HuH-7 (cell line): ENCODE measurements at places on chromosomes 5 and 9.

DNA sequence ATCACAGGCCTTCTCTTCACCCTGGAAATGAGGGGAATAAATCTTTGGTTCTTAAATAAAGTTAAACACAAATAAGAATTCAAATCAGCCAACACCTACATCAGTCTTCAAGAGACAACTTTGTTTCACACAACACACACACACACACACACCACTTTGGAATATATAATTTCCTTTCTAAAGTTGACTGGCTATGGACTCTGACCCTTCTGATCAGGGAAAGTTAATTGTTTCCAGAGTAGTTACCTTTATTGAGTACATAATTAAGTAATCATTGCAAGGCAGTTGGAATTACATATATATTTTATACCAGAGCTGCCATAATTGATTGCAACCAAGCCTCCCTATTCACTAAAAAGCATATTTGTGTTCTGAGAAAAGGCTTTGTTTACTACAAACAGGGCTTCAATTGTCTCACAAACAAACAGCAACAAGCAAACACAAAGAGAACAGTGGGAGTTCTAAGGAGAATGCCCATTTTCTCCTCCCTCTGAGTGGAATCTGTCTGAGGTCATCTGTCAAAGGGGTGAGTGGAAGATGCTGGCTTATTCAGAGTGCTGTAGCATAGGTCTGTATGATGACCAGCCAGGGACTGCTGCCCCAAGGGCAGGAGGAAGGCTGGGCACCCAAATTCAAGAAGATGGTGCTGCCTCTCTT lies 136.6 kb downstream of the SEMA6A start:
- DNase-seq: no peak

- DNase-seq: no peak
Observed at GRCh38 chr5:68141494-68141893, 74.1 kb upstream of the PIK3R1 start.

DNA sequence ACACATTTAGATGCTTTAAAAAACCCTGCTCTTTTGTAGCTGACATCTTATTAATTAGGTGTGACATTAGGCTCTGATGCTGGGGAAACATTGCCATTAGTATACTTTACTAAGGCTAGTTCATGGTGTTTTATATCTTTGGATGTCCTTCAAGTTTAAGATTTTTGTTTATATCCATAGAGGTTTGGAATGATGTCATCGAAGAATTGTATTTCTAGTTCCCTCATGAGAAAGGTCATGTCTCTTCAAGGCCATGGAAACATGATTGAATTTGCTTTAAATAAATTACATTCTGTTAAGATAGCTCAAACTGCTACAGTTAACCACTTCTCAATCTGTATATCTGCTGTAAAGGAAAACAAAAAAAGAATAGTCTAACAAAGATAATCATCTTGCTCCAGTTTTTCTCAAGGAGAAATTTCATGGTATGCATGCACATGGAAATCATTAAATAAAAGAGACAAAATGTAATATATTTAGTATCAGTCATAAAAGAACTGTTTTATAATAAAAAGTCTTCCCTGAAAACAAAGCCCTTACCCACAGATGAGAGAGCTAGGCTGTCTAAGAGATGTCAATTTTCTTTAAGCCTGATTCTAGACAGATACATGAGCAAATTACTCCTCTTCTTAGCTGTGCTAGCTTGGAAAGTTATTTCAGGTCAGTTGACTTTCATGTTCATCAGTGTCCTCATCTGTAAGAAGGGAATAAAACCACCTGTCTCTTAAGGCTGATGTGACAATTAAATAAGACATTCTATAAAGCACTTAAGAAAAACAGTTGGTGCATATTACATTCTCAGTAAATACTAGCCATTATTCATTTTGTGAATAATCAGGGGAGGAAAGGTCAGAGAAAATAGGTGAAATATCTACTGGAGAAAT lies 25.0 kb upstream of the STARD4 start:
- DNase-seq: no peak

DNA sequence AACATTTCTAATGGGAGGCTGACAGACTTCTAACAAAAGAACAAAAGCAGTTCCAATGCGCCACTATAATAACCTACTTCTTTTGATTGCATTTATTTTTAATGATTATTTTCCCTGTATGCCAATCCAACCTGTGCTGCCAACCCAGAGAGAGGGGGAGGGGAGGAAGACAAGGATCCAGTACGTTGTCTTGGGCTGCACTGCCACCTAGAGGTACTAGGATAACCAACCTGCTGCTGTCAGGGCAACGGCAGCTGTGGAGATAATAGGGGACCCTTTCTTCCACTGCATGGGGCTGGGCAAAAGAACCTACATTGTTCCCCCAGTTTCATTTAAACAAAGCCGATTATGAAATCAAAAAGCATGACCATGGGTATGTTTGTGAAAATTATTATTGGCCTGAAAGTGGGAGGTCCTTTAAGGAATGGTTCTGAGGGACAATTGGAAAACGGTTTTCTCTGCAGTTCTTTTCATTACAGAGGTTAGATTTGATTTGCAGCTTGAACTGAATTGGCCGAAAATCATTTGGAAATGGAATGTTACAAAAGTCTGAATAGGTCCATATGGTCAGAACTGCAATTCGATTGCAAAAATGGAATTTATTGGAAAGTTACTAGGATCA lies 101.3 kb downstream of the RASEF start:
- peak; percentile 62 for DNase-seq

DNA sequence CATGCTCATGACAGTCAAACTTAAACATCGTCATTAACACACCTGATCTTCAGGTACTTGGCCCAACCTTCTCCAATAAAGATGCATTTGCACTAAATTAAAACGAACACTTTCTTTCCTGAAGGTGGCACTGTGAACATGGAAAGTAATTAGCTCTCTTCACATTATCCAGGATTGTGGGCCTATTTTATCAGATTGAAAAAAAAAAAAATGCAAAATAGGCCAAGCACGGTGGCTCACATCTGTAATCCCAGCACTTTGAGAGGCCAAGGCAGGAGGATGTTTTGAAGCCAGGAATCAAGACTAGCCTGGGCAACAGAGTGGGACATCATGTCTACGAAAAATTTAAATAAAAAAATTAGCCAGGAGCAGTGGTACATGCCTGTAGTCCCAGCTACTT lies 14.4 kb upstream of the CDC20B start:
- DNase-seq: peak; percentile 23

- no peak for DNase-seq
Observed at GRCh38 chr9:20294046-20294750, 328.1 kb downstream of the MLLT3 start.

GRCh38 chr9:124855944-124856765 lies 2.9 kb downstream of the WDR38 start:
- peak; percentile 76 for DNase-seq

GRCh38 chr5:180305481-180305880 lies 13.6 kb upstream of the MAPK9 start:
- no peak for DNase-seq

GRCh38 chr5:601771-602465 lies 10.2 kb upstream of the CEP72 start:
- no peak for DNase-seq

- no peak for DNase-seq
Observed at GRCh38 chr9:103804077-103804735, 289.9 kb upstream of the SMC2 start.

GRCh38 chr5:174750711-174751110 lies 26.3 kb downstream of the MSX2 start:
- DNase-seq: no peak

- no peak for DNase-seq
Observed at GRCh38 chr5:87885758-87886157, 382.9 kb downstream of the TMEM161B start.

DNA sequence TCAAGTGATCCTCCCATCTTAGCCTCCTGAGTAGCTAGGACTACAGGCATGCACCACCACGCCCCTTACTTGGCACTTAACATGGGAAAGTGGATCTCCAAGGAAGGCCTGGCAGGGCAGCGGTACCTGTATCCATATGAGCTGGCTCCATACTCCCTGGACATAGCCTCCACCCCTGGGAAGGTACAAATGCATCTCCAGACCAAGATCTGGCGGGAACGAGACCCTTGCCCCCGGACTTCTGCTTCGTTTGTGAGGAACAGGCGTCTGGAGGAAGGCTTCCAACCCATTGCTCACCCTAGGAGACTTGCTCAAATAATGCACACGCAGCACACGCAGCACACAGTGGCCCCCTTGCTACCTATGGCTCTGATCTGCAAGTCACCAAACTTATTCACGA lies 55.2 kb downstream of the CRB2 start:
- no peak for DNase-seq

DNA sequence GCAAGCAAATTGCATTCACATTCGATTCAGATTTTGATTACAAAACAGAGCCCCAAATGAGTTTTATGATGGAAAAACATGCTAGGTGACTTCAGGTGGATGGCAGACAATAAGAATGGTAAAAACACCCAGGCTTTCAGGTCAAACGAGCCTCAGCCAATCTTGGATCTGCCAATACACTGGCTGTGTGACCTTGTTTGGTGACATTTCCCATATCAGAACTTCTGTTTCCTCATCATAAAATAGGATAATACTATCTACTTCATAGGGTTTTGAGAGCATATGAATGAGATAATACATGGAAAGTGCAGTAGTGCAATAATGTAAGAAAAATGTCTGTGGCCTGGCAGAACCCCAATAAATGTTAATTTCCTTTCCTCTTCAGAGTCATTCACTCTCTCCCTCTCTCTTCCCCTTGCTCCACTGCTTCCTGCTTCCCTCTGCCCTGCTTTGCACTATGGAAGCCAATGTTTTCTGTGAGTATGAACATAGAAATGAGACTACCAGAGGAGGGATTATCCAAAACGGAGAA lies 54.7 kb downstream of the SH3RF2 start:
- DNase-seq: no peak

DNA sequence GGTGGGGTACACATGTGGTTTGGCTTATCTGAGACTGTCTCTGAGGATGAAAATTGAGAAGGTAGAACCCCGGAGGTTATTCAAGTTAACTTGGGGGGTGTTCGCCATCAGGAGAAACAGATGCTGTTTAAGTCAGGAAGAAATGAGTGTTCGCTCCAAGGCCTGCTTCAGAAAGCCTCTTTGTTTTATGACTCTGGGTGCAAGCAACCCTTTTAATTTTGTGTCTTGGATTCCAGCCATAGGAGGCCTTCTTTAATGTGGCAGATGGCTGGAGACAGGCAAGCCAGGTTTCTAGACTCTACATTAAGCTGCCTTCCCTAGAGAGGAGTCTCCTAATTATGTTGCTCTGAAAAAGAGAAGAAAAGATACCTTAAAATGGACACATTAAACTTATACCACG lies 4.2 kb upstream of the SMAD5 start:
- no peak for DNase-seq
